ENCODE measurements at places on chromosomes 2 and 18.

GRCh38 chr2:69645031-69645431 lies 1.5 kb upstream of the AAK1 start:
- no peak for DNase-seq

- peak; percentile 46 for DNase-seq
Measured at GRCh38 chr2:216081487-216082116, at the start of the genes PECR and TMEM169. TSS of gene PECR (minus strand) at chr2:216081809. CDS start at chr2:216081741, 68 bp downstream. TSS of gene TMEM169 (plus strand) at chr2:216081919. CDS start at chr2:216095964, 14,045 bp downstream.

GRCh38 chr2:236117401-236117800 lies 50.8 kb downstream of the GBX2 start:
- no peak for DNase-seq

DNA sequence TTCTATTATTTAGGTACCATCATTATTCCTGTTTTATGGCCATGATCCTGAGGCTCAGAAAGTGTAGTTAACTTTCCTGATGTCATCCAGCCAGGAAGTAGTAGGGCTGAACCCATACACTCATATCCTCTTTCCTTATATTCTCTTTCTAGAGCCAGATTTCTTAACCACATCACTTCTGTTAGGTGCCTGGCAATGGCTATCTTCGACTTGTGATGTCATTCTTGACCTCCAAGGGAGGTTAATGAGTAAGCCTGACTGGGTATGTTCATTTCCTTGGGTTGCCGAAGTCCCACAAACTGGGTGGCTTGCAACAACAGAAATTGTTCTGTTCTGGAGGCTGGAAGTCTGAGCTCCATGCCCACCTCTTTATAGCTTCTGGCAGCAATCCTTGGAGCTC lies 43.4 kb downstream of the ITGB6 start:
- DNase-seq, result no peak

DNA sequence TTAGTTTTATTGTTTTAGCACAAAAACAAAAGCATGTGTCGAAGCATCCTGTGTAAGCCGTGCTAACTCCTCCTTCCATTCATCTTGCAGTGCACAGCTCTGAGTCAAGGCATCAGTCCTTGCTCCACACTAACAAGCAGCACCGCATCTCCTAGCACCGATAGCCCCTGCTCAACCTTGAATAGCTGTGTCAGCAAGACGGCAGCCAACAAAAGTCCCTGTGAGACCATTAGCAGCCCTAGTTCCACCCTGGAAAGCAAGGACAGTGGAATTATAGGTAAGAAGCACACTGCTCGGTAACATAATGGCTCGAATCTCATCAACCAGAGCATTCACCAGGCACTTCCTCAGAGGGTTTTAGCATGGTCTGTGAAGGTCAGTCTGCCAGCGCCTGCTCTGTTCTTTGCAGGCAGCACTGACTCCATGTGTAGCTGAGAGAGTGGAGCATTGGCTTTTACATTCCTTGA lies 136.2 kb downstream of the WDSUB1 start:
- DNase-seq, result no peak

DNA sequence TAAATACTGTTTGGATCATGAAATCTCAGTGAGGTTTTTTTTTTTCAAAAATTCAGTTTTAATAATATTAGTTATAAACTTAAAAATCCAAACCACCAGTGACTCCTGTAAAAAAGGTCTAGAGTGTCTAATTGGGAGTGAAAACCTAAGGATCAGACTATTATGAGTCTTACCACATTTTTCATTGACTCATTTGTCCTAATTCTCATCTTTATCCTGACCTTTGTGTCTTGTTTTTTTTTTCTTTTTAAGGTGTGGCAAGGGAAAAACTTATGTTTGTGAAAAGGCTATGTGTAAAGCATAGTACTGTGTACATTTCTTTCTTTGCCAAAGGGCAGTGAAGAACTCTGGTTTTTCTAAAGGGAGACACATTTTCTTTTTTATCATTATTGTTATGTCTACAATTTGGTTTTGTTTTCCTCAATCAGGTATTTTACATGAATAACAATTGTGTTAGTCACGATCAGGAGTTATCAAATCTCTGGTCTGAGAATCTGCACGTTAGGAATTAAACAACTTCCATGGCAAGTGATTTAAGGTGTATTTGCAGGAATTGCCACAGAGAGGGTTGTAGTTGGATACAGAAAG lies 52.6 kb downstream of the RHBDD1 start:
- no peak for DNase-seq

DNA sequence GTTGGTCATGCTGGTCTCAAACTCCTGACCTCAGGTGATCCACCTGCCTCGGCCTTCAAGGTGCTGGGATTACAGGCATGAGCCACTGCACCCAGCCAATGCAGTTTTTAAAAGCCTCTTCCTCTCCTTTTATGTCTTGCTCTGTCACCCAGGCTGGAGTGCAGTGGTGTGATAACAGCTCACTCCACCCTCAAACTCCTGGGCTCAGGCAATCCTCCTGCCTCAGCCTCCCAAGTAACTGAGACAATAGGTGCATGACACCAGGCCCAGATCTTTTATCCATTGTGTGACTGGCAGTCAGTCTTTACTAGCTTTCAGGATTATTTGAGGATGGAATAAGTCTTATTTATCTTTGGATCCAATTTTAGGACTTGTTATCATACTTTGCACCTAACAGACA lies 13.2 kb downstream of the KCTD18 start:
- DNase-seq, result no peak

DNA sequence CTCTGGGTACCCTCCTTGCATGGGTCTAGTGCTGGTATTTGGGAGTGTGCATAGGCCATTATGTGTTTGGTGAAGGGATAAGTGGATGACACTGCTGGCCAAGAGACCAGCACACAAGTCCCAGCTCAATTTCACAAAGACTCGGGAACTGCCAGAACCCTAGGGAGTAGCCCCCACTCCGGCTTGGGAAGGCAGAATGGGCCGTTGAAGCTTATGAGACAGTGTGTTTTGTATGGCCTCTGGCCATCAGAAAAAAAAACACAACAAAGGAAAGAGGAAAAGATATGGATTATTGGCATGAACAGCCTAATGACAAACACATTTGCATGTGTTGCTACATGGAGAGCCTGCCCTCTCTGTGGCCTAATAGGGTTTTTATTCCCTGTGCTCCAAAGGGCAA lies 144.2 kb downstream of the TTC32 start:
- DNase-seq, result no peak

- no peak for DNase-seq
Measured at GRCh38 chr18:70288171-70288850, 534 bp upstream of the SOCS6 start.

GRCh38 chr2:200843993-200844948 lies 20.2 kb downstream of the CLK1 start:
- DNase-seq, result no peak

- DNase-seq, result no peak
Measured at GRCh38 chr2:163877316-163877715, 141.5 kb upstream of the FIGN start.

DNA sequence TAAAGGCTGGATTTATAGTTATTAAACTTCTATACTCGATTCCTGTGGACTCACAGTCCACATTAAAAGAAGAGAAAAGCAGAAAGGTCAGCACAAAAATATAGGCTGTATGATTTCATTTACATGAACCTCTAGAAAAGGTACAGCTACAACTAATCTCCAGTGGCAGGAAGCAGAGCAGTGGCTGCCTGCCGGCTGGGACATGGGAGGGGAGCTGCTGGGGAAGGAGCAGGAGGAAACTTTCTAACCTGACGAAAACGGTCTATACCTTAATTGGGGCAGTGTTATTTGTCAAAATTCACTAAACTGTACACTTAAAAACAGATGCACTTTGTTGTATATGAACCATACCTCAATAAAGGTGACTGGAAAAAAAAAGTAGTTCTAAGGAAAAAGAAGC lies 26.7 kb downstream of the KCTD1 start:
- DNase-seq, result no peak

DNA sequence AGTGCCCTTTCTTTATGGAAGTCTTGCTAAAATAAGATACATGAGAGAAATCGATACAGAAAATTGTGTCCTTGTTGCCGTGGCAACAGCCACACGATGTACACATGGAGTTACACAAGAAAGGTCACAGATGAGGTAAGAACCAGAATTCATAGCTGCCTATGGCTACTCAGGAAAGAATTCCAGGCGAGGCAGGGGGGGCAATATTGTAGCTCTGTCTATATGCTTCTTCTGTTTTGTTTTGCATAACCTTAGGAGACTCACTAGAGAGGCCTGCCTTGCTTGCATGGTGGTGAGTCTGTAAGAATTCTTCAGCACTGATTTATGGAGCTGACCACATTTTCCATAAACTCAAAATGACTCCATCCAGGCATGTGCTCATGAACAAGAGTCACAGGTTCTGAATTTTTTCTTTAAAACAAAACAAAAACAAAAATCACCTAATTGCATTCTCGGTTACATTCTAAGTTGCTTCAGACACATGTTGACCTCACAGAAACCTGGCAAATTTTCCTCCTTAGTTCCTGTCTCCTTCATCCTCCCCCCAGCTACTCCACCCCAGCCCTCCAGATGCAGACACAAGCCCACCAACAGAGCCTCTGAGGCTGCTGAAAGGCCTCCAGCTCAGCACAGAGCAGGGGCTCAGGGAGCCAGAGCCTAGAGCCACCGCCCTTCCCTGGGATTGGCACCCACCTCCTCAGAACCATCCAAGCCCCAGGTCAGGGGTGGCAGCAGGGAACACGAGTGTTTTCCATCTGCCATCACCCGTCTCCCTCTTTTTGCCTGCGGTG lies 183.5 kb downstream of the ANTXR1 start:
- no peak for DNase-seq

DNA sequence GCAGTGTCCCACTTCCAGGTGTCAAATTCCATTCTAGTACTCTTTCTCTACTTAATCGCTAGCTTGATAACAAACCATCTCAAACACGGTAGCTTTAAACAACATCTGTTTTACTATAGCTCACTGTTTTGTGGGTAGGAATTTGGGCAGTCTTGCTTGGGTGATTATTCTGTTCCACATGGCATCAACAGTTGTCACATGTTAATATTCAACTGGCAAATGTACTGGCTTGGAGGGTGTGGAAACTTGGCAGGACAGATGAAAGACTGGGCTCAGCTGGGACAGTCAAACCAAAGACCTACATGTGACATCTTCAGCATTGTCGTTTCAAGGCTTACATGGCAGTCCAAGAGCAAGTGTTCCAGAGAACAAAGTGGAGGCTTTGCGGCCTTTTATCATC lies 241.8 kb downstream of the PTH2R start:
- no peak for DNase-seq

- no peak for DNase-seq
Measured at GRCh38 chr2:210956101-210956500, 399.7 kb downstream of the CPS1 start.

- no peak for DNase-seq
Measured at GRCh38 chr2:862731-863466, 87.8 kb upstream of the SNTG2 start.

- peak; percentile 65 for DNase-seq
Measured at GRCh38 chr2:15588329-15588919, 3.2 kb upstream of the DDX1 start.

- DNase-seq, result no peak
Measured at GRCh38 chr2:178811045-178811444, 3.8 kb upstream of the TTN start.

- no peak for DNase-seq
Measured at GRCh38 chr18:35864916-35865315, 107.6 kb upstream of the RMP24 start.

GRCh38 chr2:187475499-187476248 lies 27.6 kb upstream of the CALCRL start:
- no peak for DNase-seq

- no peak for DNase-seq
Measured at GRCh38 chr18:55396267-55396905, 191.6 kb downstream of the TCF4 start.

- DNase-seq, result no peak
Measured at GRCh38 chr2:130336877-130337734, 5.6 kb upstream of the IMP4 start.

- DNase-seq, result peak; percentile 72
Measured at GRCh38 chr18:75213611-75214331, 3.2 kb downstream of the TSHZ1 start.

GRCh38 chr2:100142393-100142792 lies at the start of gene AFF3:
TSS of gene AFF3 (minus strand) at chr2:100142590. CDS start at chr2:100104454, 38,136 bp downstream.
- DNase-seq, result no peak

DNA sequence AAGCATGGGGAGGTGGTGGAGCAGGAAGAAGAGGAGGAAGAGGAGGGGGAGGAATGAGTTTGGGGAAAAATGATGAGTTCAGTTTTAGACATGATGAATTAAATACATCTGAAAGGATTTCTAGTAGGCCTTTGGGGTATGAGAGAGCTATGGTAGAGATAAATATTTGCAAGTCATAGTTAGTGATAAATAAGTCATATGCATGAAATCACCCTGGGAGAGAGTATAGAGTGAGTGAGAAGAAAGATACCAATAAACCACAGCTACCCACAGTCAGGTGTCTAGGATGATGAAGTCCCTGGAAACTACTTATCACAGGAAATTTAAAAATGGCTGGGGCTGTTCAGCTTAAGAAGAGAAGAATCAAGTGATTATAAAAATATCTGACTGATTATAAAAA lies 240.5 kb downstream of the RDH14 start:
- no peak for DNase-seq

- DNase-seq, result no peak
Measured at GRCh38 chr2:129059476-129059875, 740.8 kb upstream of the HS6ST1 start.

DNA sequence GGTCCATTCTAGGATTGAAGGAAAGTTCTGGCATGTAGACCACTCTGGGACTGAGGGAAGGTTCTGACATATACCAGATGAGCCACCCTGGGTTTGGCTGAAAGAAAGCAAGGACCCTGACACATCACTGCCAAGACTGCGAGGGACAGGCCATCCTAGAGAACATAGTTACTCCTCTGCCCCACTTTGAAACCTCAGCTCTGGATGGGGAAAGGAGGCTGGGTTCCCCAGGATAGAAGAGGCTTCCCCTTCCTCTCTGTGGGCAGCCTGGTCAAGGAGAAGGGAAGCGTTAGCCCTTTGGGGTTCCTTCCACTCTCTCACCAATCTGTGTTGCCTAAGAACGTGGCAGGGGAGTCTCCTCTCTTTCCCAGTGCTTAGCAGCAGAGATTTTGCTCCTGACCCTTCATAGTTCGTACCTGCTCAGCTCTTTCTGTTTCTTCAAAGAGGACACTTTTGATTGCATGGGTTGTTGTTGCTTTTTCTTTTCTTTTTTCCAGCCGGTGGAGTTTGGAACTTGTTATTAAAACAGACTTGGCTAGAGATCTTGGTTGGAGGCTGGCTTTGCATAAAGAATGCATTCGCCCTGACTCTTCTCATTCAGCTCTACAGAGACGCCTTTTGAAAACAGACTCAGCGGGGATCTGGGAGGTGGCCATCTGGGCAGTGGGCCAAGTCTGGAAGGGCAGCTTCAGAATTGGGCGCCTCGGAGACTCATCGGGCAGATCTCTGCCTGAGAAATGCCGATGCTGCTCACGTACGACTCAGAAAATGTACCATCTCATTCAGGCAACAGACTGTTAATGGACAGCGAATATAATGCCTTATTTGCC lies 166.1 kb downstream of the CLIP4 start:
- peak; percentile 63 for DNase-seq

DNA sequence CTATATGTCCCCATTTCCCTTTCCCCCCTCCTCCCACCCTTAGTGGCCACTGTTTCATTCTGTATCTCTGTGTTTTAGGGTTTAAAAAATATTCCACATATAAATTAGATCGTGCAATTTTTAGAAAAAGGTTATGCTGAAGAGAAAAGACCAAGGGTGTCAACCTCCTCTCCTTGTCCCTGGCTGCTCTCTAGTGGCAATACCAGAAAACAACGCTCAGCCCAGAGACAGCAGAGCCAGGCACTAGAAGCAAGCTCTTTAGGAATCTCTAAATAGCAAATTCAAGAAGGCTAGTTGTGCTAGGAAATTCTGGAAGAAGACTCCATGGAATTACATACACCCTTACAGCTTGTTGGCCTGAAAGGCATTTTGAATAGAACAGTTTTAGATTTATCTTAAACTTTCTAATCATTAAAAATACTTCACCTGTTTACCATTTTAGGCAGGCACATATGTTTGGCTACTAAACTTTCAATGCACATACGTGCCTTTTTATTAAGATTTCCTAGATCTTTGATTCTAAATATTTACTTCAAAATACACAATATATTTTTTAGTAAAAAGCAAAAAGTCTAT lies 35.1 kb upstream of the RASGRP3 start:
- no peak for DNase-seq

All from NCI-H446 treated with DMSO at 0.1 percent for 48 hours (cell line).